ENCODE measurements at places on chromosomes 1 and 21. TPM values are rescaled to one million over a fixed set of nuclear protein-coding genes. Genes with fewer than 3 reads are reported as not detected.

ADAMTS5 gene
- not detected for total RNA-seq

FLG2 gene
- not detected for total RNA-seq

ARHGAP30 gene
- 314 TPM for total RNA-seq

KLF17 gene
- total RNA-seq = not detected

NBPF4 gene
- 0.51 TPM for total RNA-seq

KCNK2 gene
- not detected for total RNA-seq

GBP7 gene
- not detected for total RNA-seq

RRP1 gene
- total RNA-seq = 36.9 TPM

Measured in T-helper 1 cell treated with Interleukin-12 subunit alpha and Interleukin-12 subunit beta and Interleukin-4 antibody, amounts not matched to agents 30 ng/mL and 1 ng/mL, for 36 hours (primary cell).